ENCODE measurements at places on chromosomes 6 and 20.

GRCh38 chr6:30885481-30885998 is 1.2 kb downstream of the DDR1 start:
- no peak for DNase-seq

DNA sequence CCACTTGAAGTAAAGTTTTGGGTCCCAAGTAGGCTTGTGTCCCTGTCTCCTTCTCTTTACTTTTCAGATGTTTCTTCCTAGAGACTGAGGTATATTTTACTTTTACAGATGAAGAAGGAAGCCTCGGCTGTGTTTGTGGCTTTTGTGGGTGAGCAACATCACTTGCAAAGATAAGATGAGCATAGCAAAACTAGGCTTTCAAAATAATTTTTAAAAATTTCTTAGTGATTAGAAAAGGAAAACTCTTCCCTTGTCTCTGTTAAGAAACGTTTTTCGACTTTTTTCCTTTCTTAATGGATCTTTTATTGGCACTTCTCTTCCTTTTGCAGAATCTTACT is 7.6 kb downstream of the PTPN1 start:
- DNase-seq: no peak

DNA sequence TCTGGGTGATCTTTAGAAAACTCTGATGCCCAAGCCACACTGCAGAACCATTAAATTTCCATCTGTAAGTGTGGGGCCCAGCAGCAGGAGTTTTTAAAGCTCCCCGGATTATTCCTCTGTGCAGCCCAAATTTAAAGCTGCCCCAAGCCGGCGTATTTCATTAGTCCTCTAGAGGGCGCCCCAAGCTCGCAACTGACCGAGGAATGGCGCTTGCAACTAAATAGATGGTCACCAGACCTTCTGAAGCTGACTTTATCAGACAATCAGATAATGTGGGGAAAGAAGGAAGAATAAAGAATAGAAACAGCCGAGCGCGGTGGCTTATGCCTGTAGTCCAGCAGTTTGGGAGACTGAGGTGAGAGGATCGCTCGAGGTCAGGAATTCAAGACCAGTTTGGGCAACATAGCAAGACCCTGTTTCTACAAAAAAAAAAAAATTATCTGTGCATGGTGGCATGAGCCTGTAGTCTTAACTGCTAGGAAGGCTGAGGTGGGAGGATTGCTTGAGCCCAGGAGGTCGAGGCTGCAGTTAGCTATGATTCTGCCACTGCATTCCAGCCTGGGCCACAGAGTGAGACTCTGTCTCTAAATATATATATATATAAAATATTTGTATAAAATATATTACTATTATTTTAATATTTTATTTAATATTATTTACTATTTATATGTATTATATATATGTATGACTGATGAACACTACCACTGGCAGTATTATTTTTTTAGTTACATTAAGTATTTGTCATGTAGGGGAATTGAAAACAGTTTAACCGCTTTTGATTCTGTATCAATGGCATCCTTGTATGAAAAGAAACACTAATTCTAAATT is 56.0 kb downstream of the OTOR start:
- no peak for DNase-seq

- peak; percentile 20 for DNase-seq
Measured at GRCh38 chr20:50635676-50636600, 55.4 kb downstream of the RIPOR3 start.

- DNase-seq: no peak
Measured at GRCh38 chr6:141165002-141165665, 967.6 kb upstream of the GJE1 start.

GRCh38 chr6:39608652-39609345 is 116.4 kb downstream of the KIF6 start:
- DNase-seq: no peak

GRCh38 chr6:131688286-131688685 is 12.9 kb downstream of the OR2A4 start:
- no peak for DNase-seq

DNA sequence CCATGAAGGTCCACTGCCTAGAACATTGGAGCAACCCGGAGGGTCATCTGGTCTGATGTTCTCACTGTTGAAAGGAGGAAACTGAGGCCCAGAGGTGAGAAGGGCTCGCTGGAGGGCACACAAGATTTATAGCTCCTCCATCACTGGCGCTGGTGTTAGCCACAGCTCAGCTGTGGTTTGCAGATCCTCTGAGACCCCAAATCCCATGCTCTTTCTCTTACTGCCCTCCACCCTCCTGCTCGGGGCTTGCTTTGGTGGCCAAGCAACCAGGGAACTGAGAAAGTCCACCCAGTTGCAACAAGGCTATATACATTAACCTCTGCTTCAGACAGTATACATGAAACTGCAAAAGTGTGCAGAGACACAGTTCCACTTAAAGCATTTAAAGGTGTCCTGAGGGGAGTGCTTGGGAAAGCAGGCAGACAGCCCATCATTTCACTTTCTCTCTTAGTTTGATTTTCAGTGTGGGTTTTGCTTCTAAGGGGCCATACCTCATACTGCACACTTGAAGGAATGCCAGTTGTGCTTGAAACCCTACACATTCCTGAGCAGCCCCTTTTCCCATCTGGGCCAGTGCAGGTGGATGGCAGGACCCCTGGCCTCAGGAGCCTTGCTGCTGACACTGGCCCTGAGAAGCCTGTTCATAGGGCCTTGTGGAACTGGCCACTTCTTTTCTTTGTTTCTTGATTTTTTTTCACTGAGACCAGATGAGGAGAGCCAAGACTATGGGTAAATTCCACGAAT is 347.6 kb downstream of the CDC5L start:
- DNase-seq: no peak

- no peak for DNase-seq
Measured at GRCh38 chr6:109069746-109070145, 24.9 kb downstream of the SESN1 start.

DNA sequence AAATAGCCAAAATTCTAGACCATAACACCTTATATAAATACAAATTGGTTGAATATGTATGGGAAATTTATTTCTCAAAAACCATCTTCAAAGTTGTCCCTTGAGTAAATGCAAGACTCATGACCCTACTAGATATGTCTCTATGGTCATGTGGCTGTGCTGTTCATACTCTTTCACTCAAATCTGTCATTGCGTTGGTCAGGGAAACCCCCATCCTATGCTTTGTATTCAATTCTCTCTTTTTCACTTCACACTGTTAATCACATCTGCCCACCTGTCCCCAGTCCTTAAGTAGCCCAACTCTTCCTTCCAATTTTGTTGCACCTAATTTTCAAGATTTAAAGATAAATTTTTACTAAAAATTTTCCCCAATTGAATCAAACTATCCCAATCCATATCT is 51.0 kb downstream of the RPS12 start:
- no peak for DNase-seq

DNA sequence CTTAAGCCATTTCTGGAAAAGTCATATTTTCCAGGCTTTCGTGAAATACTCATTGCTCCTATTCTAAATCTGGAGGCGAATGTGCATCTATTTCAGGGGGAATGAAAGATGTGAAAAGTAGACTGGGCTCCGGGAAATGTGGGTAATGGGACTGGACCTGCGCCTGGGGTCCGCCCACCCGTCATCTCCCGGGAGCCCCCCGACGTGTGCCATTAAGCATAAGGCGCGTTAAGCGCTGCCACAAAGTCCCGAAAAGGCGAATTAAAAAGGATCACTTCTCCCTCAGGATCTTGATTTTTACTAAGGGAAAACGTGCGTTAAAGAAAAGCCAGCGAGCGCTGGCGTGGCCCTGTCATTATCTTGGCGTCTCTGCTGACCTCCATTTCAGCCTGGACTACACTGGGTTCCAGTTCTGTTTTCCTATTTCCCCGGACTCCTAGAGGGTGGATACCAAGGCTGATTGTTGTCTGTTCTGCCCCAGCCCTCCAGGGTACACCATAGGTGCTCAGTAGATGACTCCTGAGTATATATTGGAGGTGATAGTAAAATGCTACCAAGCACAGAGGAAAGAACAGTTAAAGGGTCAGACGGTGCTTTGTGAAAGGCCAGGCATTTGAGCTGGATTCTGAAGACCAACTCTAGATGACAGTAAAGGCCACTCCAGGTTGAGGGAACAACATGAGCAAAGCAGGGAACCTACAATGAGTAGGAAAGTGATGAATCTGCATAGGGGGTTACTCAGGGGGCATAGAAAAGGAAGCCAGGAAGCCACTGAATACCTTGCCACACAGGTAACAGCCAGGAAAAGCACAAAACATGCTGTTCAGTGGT is 89.2 kb upstream of the ARID1B start:
- no peak for DNase-seq

- DNase-seq: no peak
Measured at GRCh38 chr6:36104836-36105235, 25.5 kb upstream of the MAPK13 start.

DNA sequence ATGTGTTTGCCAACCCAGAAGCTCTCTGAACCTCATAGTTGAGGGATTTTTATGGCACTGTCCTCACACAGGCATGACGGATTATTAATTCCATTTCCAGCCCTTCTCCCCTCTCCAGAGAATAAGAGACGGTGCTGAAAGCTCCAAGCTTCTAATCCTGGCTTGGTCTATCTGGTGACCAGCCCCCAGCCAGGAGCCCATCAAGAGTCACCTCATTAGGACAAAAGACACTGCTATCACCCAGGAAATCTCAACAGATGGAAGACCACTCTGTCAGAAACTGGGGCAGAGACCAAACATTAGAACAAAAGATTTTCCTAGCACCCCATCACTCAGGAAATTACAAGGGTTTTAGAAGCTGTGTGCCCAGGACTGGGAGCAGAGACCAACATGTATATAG is 48.2 kb downstream of the STMND1 start:
- DNase-seq: no peak

- DNase-seq: no peak
Measured at GRCh38 chr6:154460306-154461071, 50.0 kb downstream of the CNKSR3 start.

DNA sequence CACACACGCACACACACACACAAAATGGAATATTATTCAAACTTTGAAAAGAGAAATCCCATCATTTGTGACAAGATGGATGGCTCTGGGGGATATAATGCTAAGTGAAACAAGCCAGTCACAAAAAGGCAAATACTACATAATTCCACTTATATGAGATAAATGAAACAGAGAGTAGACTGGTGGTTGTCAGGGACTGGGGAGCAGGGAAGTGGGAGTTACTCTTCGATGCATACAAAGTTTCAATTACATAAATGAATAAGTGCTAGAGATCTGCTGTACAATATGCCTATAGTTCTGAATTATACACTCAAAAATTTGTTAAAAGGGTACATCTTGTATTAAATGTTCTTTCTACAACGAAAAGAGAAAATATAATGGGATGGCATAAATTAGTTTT is 58.1 kb upstream of the PLN start:
- DNase-seq: no peak

GRCh38 chr6:168035098-168035660 is 37.7 kb downstream of the KIF25 start:
- DNase-seq: no peak

GRCh38 chr20:58618351-58619076 is 32.6 kb upstream of the STX16 start:
- no peak for DNase-seq

GRCh38 chr6:162621246-162621645 is 106.3 kb downstream of the PRKN start:
- no peak for DNase-seq

DNA sequence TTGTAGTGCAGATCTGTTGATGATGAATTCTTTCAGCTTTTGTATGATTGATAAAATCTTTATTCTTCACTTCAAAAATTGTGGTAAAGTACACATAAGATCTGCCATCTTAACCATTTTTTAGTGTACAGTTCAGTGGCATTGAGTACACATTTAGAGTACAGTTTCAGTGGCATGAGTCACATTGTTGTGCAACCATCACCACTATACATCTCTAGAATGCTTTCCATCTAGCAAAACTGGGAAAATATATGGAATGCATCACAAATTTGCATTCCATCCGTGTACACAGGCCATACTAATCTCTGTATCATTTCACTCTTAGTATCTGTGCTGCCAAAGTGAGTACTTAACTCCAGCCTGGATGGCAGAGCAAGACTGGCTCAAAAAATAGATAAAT is 28.7 kb downstream of the SIRPD start:
- DNase-seq: no peak

DNA sequence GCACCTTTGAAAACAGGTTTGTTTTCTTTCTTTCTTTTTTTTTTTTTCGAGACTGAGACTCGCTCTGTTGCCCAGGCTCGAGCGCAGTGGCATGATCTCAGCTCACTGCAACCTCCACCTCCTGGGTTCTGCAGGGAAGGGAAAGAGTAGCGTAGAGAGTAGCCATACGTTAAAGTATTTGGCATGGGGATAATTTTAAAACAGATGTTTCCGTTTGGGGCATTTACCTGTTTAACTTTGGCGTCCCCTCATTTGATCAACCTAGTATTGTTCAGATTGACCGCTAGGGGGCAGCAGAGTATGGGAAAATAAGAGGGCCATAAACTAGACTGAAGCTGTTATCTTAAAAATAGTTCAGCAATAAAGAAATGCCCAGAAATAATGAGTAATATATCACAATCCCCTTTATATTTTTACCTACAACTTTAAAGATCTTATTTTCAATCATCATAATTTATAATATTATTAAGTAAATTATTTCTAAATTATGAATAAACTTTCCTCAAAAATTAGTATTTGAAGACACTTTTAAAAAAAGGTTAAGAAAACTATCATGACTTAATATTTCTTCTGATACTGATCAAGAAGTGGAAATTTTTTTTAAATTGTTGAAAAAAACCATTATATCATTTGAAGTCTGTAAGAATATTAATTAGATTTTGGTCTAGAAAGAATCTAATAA is 7.6 kb upstream of the TAAR9 start:
- peak; percentile 45 for DNase-seq

- no peak for DNase-seq
Measured at GRCh38 chr6:62711750-62712149, 425.7 kb upstream of the KHDRBS2 start.

GRCh38 chr20:36519012-36519719 is 22.2 kb upstream of the MYL9 start:
- no peak for DNase-seq

DNA sequence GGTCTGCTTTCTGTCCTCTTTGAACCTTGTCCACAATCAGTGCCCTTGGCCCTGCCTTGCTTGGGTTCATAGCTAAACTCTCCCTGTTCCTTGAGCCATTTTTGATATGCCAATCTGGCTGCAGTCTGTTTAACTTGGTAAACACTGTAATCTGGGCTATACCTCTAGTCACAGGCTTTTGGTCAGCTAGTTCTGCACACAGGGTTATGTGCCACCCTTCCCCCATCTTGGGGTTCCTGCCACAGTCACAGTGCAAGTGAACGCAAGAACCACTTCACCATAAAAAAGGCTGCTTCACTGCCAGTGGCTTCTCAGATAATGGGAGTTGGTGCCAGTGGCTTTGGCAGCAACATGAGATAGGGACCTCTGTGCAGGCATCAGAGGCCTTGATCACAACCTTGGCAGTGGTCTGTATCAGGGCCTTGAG is 10.9 kb upstream of the ATRN start:
- no peak for DNase-seq

- no peak for DNase-seq
Measured at GRCh38 chr20:35885212-35885611, 69.1 kb downstream of the SCAND1 start.

Data from activated T-helper 1 cell treated with anti-CD3 and anti-CD28 coated beads, Interleukin-2, amount 50 U/mL, for 16 hours (primary cell).